ENCODE measurements at places on chromosomes 1 and 21.

DNA sequence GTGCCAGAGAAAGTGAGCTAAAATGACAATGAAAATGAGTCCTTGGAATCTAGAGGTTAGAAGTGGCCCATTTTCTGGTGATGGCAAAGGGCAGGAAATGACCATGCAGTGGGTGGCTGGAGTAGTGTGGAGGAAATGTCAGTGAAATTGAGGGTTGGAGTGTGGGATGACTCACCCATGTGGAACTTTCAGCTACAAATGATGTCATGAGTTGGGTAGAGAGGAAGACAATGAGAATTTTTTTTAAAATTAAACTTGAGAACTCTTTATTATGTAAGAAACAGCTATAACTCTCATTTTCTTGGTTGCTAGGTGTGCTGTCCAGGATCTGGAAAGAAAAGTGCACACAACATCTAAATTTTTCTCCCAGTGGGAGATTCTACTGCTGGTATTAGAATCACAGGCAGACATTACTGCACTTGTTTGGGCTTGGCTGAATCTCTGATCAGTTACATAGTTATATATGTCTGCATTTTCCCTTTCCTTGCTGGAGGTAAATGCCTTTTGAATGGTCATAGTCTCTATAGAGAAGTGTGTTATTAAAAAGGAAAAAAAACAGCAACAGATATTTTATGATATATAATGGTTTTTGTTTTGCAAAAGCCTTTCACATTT, 56.8 kb upstream of the GNG12 start:
- DNase-seq: no peak

- DNase-seq: peak; percentile 81
Observed at GRCh38 chr1:145961425-145962156, 2.8 kb downstream of the ANKRD34A start.

DNA sequence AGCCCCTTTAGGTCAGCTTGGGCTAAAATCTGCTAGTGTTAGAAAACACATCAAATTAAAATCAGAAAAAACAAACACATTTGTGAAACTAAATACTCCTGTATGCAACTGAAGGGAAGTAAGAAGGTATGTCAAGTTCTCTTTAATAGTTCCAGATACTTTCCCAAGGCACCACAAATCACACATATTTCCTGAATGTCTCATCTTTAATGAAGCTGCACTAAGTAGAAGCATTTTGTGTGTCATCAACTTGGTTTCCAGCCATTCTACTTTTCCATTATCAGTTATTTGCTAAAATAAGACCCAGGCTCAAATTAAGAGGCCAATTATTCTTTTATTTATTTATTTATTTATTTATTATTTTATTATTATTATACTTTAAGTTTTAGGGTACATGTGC, 34.7 kb downstream of the CRB1 start:
- no peak for DNase-seq

DNA sequence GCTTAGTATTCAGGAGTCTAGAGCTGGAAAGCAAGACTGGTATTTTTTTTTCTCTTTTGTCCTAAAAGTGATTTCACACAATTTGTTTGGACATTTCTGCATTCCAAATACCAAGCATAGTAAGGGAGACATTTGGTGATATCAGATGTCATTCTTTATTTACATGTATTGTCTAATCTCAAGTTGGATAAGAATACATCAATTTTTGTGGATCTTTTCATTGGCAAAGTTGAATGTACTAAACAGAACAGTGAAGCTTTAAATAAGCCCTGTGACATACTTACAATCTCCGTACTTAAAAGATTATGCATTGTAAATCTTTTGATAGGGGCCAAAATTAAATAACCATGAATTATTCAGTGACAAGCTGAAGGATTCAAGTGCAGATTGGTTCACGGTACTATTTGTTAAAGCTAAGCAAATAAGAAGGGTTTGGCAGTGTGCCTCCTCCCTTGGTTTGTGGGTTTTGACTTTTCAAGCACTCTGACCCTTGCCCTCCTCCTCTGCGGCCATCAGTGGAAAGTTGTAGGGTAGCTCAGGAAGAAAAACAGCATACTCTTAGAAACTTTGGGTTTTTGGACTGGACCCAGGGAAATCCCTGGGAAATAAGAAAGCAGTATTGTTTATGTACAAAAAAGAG, 663.7 kb downstream of the ADGRL2 start:
- DNase-seq: no peak

GRCh38 chr1:115142616-115143015, 53.3 kb upstream of the TSPAN2 start:
- DNase-seq: no peak

- DNase-seq: no peak
Observed at GRCh38 chr1:34770891-34771504, 10.0 kb upstream of the GJB3 start.

GRCh38 chr1:1783320-1783719, 5.0 kb upstream of the NADK start:
- DNase-seq: no peak

GRCh38 chr1:193417945-193418744, 231.7 kb upstream of the B3GALT2 start:
- DNase-seq: no peak

DNA sequence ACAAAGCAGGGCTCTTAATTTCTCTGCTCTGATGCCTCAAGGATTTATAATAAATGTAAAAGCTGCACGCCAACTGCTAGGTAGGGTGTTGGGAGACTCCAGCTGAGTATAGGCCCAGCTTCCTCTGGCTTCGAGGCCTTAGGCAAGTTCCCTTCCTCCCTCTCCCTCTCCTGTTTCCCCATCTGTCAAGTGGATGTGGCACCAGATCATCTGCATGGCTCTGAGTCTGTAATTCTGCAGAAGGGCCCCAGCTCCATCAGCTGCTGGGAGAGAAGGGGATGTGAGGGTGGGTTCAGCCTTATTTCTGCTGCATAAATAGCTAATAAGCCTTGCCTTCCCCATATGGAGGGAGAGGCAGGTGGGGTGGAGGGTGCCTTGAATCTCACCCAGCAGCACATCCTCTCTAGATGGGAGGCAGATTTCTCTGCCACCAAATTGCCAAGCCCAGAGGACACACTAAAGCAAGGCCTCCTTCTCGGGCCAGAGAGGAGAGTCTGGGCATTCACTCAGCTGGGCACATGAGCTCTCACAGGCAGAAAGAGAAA, 3.8 kb downstream of the TRIM62 start:
- DNase-seq: no peak

- no peak for DNase-seq
Observed at GRCh38 chr1:202162047-202162417, 1.6 kb upstream of the PTPN7 start.

GRCh38 chr1:89757532-89757931, 63.3 kb upstream of the LRRC8D start:
- no peak for DNase-seq

DNA sequence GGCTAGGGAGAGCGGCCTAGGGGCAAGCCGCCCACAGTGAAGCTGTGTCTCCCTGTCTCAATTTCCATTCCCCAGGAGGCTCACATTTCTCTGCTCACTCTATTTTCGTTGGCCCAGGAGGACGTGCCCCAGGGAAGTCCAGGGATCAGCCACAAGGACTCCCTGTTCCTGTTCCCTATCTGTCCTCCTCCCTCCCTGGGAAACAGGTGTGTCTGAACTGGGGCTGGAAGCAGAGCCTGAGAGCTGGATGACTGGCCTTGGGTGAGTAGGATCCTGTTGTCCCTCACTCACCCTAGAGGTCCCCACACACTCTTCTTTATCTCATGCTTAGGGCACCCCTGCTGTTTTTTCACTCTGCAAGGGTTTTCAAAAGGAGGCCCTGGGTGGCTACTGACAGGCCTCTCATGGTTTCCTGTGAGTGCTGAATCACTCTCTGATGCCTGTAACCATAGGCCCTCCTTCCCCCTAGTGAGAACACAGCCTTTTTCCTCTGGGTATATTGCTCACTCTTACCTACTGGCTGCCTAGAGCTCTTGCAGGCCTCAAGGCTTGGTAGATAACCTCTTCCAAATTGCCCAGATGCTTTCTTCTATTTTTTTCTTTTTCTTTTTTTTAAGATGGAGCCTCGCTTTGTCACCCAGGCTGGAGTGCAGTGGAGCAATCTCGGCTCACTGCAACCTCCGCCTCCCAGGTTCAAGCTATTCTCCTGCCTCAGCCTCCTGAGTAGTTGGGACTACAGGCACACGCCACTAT, 3.3 kb upstream of the UTP11 start:
- no peak for DNase-seq

DNA sequence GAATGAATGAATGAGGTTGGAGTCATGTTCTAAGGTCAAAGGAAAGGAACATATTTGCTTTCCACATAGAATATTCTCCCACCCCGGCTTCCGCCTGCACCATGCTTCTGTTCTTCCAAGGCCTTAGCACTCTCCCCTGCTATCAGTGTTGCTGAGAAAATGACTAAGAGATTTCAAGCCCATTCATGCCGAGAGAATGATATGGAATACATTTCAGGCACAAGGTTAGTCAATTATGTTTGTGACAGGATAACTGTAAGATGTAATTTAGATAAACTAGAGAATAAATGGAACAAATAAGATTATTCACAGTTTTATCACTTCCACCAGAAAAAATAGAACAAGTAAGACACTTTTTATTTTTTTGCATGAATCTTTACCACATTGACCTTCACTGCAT, 122.6 kb downstream of the PLD5 start:
- no peak for DNase-seq

- DNase-seq: no peak
Observed at GRCh38 chr1:73910466-73910865, 287.5 kb downstream of the LRRIQ3 start.

- DNase-seq: no peak
Observed at GRCh38 chr1:237507005-237507404, 383.7 kb downstream of the ZP4 start.

DNA sequence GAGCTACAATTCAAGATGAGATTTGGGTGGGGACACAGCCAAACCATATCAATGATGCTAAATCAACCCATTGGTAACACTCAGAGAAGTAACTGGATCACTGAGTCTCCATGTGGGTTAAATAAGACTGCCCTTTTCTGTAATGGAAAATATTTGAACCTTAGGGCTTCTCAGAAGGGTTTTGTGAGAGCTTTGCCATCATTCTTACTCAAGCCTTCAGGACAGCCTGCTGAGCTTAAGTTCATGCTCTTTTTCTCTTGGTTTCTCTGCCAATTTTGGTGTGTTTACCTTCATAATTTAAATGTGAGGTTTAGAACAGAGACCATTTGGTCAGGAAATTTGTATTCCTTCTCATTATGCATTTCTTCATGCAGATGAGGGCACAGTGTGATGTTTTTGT, 74.7 kb downstream of the DISC1 start:
- DNase-seq: no peak

DNA sequence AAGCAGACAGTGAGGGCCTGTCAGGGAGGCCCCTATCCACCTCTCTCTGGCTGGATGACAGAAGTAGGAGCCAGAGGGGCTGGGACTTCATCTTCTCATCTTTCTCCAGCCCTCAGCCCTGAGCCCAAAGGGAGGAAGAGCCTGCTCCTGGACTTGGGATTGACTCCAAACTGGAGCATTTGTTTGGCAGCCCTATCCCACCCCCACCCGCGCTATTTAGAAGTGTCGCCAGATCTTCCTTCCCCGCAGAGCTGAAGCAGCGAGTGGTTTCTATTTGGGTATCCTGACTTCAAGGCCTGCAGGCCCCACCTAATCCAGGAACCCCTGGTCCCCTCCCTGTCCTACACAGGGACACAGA, 9.6 kb downstream of the NES start:
- DNase-seq: no peak

DNA sequence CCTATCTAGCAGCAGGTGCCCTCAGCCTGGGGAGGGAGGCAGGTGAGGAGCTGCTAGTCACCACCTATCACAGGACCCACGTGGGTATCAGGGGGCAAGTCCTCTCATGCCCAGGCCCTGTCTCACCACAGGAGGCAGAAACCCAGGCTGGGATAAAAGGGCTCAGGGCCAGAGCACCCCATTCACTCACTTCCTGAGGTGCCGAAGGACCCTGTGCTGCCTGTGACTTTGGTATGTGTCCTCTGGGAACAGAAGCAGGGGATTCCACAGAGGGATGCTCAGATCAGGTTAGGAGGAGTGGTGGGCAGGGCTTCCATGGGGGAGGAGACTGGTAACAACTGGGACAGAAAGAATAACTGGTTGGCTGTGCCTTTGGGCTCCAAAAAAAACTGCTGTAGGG, at the start of gene LCE1E:
LCE1E (plus strand) TSS at position 181 of the 400 bp plus-strand sequence. CDS start 1,043 bp downstream, outside the sequence.
- DNase-seq: no peak

DNA sequence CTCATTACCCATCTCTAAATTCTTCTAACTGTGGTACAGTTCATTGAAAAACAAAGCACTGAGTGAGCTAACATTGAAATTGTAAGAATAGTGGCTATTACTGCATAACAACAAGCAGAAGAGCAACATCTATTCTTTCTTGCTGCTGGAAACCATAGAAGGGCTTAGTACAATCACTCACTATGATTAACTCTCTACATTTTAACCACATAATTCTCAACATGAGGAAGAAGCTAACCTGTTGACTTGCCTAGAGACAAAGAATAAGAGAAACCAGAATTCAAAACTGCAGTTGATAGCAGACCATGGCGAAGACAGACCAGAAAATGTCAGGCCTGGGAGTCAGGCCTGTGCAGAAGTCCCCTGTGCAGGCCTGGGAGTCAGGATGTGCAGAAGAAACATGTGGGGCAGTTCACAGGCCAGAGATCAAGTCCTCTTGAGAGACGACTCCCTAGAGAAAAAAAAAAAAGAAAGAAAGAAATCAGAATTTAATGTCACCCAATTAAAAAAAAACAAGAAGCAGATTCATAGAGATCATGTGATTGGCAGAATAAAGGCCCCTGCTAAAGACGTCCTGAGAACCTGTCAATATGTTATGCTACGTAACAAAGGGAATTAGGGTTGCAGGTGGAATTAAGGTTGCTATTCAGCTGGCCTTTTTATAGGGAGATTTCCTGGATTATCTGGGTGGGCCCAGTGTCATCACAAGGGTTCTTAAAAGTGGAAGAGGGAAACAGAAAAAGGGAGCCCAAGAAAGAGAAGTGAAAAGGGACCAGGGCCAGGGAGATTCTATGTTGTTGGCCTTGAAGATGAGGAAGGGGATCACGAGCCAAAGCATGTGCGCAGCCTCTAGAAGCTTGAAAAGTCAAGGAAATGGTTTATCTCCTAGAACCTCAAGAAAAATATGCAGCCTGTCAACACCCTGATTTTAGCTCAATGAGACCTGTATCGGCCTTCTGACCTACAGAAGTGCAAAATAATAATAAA, 94.9 kb downstream of the MRPL39 start:
- no peak for DNase-seq

GRCh38 chr1:199508653-199509052, 518.9 kb upstream of the NR5A2 start:
- DNase-seq: no peak

GRCh38 chr1:51299185-51299885, 31.0 kb downstream of the TTC39A start:
- DNase-seq: no peak

GRCh38 chr1:79716447-79716846, 709.9 kb upstream of the ADGRL4 start:
- DNase-seq: no peak

DNA sequence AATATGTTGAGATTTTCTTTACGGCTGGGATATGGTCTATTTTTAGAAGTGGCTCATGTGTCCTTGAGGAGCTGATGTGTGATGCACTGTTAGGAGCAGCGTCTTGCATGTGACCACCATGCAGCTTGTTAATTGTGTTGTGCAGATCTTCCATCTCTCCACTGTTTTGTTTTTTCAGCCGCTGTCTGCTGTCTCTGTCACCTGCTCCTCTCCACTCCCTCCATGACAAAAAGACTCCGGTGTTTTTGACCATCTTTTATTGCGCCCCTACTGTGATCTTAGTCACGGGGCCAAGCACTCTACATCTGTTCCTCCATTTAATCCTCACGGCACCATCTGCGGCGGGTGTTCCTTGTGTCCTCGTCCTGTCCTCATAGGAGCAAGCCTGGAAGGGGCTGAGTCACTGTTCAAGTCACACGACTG, 51.8 kb downstream of the ADARB1 start:
- DNase-seq: no peak

GRCh38 chr1:93033785-93034184, 45.3 kb upstream of the MTF2 start:
- no peak for DNase-seq

All from ascending aorta (tissue), 2 donors.